ENCODE measurements at places on chromosomes 4 and X.
A peak's percentile ranks its signal among the peaks of the same experiment; 100 is the strongest.

GRCh38 chr4:140679576-140679975 lies 76.6 kb downstream of the TBC1D9 start:
- no peak for DNase-seq

DNA sequence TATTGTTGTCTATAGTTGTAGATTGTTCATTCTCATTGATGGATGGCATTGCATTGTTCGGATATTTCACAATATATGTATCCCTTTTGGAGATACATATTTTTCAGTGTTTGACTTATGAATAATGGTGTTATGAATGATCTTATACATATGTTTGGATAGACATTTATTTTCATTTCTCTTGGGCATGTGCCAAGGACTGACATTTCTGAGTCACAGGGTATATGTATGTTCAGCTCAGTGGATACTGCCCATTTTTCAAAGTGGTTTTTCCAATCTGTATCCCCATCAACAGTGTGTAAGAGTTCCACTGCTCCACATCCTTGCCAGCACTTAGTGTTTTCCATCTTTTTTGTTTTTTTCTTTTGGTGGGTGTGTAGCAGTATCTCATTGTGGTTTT lies 45.0 kb upstream of the RAB40AL start:
- DNase-seq: no peak

GRCh38 chr4:60923075-60923474 lies 277.1 kb upstream of the ADGRL3 start:
- DNase-seq: no peak

- DNase-seq: no peak
Measured at GRCh38 chr4:171759274-171759673, 53.9 kb upstream of the GALNTL6 start.

DNA sequence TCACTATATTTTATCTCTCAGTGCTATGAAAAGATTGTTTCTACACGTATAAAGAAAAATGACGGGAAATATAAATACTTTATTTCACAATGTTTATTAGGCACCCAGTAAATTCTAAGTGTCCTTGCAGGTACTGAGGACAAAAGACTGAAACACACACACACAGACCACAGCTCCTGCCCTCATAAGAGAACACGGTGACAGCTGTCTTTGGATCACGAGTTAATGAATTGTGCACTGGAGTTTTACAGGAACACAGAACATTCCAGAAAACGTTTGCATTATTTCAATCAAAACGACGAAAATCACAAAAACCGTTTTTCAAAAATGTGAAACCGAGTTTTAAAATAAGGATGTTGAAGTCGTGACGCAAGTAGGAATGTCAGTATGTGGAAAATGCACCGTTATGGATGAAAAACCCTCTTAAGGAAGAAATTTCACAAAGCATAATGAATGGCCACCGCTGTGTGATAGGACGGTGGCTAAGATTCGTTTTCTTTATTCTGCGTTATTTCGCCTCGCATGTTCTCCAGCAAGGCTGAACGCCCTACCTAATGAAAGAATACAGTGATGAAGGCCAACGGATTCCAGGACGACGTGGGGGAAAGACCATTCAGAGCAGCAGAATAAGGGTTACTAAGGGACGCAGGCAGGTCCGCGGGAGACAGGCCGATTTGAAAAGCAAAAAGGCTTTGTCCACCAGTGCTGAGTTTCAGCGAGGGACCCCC lies 24.2 kb downstream of the FAM156A start:
- DNase-seq: no peak

GRCh38 chr4:146071390-146071789 lies 104.1 kb upstream of the LSM6 start:
- no peak for DNase-seq

DNA sequence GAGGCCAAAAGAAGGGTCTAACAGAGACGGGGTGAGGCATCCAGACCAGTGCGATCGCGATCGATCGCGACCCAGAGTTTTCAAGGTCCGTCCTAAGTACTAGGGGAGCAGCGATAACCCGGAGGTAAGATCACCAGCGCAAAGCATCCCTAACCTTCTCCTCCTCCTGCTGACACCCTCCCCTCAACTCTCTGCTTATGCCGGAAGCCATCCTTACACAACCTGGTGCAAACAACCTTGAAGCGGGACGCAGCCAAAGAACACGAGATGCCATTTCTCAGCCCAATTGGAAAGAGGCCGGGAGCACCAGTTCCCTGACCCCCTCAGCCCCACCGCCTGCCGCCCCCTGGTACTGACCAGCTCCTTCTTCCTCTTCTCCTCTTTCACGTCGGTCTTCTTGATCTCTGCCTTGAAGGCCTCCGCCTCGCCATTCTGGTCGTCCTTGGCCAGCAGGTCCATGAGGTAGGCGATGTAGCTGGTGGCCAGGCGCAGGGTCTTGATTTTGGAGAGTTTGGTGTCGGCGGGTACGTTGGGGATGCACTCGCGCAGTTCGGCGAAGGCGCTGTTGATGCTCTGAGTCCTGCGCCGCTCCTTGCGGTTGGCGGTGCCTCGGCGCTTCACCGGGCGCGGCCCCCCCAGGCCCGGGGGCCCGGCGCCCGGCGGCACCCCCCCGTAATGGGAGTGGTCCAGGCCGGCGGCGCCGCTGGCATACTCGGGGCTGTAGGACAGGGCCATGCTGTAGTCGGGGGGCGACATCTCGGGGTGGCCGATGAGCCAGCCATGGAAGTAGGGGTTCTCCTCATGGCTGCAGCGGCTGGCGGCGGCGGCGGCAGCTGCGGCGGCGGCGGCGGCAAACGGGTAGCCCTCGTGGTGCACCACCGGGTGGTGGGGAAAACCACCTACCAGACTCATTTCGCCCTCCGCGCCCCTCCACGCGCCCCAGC lies 1.4 kb downstream of the HAND2 start:
- DNase-seq: no peak

- no peak for DNase-seq
Measured at GRCh38 chrX:151174581-151175282, 1.7 kb upstream of the GPR50 start.

DNA sequence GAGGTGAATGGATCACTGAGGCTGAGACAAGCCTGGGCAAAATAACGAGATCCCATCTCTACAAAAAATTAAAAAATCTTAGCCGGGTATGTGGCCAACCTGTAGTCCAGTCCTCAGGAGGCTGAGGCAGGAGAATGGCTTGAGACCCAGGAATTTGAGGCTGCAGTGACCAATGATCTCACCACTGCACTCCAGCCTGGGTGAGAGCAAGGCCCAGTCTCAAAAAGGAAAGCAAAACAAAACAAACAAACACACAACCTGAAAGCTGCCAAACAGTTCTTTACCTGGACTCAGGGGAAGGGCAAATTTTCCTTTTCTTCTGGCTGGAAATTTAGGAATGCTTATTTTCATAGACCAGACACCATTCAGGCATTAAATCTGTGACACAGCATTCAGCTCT lies 163.1 kb upstream of the FAT1 start:
- DNase-seq: no peak

GRCh38 chr4:24885342-24885741 lies 27.5 kb downstream of the CCDC149 start:
- DNase-seq: no peak

DNA sequence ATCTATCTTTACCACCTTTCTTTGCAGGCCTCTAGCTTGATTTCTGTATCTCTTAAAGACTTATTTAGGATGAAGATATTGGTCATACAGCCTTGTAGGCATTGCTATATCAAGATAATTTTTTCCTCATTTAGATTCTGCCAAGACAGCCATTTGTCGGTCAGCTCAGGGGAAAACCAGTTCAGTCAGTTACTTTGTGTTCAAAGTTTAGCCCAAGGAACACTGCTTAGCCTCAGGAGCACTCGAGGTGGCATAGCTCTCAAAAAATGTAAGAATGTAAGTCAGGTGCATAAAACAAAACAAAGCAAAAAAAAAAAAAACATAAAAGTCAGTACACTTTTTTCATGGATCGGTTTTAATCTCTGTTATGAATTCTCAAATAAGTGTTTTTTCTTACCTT lies 43.4 kb downstream of the NRK start:
- no peak for DNase-seq

DNA sequence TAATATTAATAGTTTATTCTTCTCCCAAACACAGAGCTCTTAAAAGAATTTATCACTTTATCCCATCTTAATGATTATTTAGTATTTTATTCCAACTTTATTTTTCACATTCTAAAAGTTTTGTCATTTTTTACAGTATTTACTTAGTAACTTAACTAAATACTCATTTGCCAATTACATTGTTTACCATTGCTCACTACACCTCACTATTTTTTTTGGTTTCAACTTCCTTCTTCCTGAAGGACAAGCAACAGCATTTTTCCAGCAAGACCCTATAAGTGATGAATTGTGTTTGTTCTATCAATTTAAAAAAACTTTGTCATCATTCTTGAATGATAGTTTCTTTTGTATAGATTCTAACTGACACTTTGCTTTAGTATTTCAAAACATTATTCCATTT lies 19.4 kb upstream of the SRD5A3 start:
- no peak for DNase-seq

DNA sequence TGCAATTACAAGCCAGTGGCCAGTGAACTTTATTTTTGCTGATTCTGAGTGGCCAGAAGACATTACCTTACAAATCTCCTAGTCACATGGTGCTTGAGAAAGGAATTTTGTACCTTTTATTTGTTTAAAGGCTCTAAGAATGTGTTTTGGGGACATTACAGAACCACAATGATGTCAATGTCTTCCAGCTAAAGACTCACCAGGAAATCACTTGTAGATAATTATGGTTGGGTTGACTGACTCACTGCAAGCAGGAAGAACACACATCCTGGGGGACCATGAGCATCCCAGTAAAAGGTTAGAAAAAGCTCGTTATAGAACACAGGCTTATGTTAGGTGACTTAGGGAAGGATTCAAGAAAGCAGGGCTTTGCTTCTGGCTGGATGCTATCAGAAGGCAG lies 119.4 kb upstream of the FAM9B start:
- no peak for DNase-seq

- DNase-seq: no peak
Measured at GRCh38 chrX:114073926-114074325, 510.0 kb upstream of the HTR2C start.

DNA sequence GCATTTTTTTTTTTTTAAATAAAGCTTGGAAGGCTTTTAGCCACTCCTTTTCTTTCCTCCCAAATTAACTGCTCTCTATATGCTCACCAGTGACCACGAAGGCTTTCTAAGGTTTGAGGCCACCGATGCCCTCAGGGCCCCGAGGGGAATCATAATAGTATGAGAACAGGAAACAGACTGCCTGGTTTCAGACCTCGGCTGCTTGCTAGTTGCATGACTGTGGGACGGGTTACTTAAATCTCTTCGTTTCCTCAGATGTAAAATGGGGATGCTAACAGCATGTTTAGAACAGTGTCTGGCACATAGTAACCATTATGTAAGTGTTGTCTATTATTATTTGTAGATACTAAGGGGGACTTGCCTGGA lies 3.6 kb downstream of the LINC00632 start:
- no peak for DNase-seq

DNA sequence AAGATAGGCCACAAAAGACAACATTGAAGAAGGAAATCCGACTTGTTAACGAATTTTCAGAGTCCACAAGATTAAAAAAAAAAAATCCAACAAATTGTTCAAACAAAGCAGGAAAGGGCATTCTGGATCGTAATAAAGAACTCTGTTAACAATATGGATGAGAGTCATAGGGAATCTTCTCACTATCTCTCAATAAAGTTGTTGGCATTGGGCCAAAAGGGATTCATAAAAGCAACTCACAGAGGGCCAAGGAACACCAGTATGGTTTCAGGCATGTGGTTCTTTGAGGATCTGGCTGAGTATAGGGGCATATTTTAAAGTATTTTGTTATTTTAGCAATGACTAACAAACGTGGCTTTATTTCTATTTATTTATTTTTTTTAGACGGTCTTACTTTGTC lies 49.5 kb downstream of the SHISA3 start:
- no peak for DNase-seq

- no peak for DNase-seq
Measured at GRCh38 chrX:40172401-40173142, 74.8 kb upstream of the BCOR start.

- no peak for DNase-seq
Measured at GRCh38 chrX:71162981-71163380, 18.3 kb downstream of the NLGN3 start.

DNA sequence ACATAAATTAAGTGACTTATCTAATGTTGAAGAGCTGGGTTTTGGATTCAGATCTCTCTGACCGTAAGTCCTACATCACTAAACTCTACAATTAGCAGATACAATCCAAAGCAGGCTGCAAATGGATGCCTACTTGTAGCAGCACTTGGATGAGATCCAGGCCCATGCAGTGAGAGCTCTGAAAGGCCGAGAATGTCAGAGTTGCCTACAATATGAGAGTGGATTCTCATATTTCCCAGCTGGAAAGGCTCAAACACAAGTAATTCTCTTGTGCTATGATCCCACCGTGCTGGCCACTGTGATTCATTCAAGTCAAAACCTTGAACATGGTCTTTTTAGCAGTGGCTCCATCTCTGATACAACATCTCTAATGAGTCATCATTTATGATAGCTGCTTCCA lies 125.4 kb upstream of the CHRDL1 start:
- no peak for DNase-seq

DNA sequence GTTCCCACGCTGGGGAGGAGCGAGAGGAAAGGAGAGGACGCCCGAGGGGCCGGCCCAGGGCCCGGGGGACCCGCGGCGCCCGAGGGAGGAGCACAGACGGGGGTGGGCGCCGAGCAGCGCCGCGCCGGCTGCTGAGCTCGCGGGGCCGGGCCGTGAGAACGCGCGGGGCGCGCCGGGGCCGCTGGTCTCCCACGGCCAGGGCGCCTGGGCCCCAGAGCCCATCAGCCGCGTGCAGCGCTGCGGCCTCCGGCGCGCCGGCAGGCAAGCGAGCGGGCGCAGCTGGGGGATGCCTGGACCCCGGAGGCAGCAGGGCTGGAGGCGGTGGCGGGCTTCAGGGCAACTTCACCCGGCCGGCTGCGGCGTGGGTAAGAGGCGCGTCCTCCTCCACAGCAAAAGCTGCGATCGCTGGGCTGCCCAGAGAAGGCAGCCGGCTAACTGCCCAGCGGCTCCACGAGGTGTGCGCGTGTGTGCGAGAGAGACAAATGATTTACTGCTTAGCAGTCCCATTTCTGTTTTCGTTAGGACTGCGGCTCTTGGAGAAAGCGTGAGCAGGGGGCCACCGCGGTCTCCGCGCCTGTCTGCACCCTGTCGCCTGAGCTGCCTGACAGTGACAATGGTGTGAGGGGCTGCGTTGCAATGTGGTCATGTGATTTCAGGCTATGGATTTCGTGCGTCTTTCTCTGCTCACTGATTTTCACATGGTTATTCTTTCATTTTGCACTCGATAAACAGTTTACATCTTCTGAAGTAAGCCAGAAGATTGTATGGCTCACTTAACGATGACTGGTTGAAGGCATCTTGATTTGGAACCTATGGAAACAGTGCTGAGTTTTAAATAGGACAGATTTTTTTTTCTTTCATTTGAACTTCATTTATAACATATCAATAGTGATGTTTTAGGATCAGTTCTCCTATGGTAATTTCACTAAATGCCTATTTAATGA lies 1.2 kb downstream of the GUCY1A1 start:
- peak; percentile 45 for DNase-seq

GRCh38 chr4:169066934-169067333 lies 56.9 kb upstream of the CBR4 start:
- DNase-seq: no peak

- no peak for DNase-seq
Measured at GRCh38 chr4:78923464-78924312, 15.6 kb downstream of the PAQR3 start.
